Progenitor cell of endocrine pancreas (in vitro differentiated cells): ENCODE measurements at places on chromosomes 5 and 9. TPM values are rescaled to one million over a fixed set of nuclear protein-coding genes. Genes with fewer than 3 reads are reported as not detected.

FAM221B gene
- total RNA-seq = not detected in 2 replicates

SLC35D2 gene
- total RNA-seq = 52.6 and 60.9 TPM in 2 replicates

DNA sequence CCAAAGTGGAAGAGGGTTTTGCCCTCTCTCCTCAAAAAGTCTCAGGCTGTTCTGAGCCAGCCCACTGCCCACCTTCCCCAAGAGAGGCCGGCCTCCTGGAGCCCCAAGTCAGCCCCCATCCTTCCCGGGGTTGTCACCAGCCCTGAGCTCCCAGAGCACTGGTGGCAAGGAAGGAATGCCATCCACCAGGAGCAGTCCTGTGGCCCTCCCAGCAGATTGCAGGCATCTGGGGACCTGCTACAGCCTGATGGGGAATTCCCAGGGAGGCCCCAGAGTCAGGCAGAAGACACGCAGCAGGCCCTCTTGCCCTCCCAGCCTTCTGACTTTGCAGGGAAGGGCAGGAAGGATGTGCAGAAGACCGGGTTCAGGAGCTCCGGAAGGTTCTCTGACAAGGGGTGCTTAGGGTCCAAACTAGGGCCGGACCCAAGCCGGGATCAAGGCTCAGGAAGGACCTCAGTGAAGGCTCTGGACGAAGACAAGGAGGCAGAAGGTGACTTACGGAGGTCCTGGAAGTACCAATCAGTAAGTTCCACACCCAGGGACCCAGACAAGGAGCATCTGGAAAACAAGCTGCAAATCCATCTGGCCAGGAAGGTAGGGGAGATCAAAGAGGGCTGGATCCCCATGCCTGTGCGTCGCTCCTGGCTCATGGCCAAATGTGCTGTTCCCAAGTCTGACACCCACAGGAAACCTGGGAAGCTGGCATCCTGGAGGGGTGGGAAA is 3.7 kb downstream of the SPATA31E1 start:
- DNase-seq = no peak

DNA sequence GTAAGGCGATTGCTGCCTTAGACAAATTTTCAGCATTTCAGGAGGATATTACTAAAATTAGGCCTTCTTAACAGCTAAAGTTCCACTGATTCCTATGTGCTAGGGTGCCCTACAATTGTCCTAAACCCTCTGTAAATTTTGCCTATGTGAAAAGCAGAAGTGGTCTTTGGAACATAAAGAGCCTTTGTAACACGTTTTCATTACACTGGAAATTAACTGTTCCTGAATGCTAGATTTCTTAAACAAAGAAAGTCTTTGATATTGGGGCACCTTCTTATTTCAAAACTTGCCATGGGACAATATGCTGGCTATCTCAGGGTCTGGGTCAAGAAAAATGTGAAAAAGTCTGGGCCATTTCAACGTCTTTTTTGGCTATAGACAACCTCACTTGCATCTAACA is 60.4 kb upstream of the MOCS2 start:
- DNase-seq = no peak

GRCh38 chr9:128055344-128056040 is 11.6 kb downstream of the NAIF1 start:
- DNase-seq = no peak

MYMK gene
- total RNA-seq = not detected in 2 replicates
